Ascending aorta (tissue), 2 donors: ENCODE measurements at places on chromosomes 6 and 20.

GRCh38 chr20:16666272-16666671 is 63.6 kb upstream of the SNRPB2 start:
- H3K27ac ChIP-seq, result no peak overlapping the region
- DNase-seq, result no peak
- no peaks in the 10 kb centered on the region for H3K4me1 ChIP-seq
- H3K36me3 ChIP-seq, result no peaks in the 10 kb centered on the region

DNA sequence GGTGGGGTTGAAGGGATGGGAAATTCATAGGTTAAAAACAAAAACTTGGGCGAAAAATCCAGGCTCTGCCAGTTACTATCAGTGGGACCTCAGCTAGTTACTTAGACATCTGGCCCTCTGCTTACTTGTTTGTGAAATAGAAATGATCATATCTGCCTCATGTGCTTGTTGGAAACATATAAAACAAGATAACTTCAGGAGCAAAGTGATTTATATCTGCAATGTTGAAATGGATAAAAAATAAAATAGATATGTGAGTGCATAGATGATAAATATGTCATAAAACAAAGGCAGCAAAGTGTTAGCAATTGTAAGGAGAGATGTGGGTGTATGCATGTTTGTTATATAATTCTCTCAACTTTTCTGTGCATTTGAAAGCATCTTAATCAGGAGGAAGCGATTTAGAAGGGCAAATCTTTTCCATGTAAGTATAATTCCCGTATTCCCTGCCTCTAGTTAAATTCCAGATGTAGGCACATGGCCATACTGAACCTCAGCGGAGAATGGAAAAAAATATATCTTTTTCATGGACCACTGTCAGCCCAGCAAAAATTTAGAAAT is 579.0 kb upstream of the FLRT3 start:
- no peaks in the 10 kb centered on the region for H3K36me3 ChIP-seq
- DNase-seq, result no peak
- H3K27me3 ChIP-seq, result no peaks in the 10 kb centered on the region
- H3K27ac ChIP-seq, result no peak overlapping the region
- H3K4me1 ChIP-seq, result no peaks in the 10 kb centered on the region

DNA sequence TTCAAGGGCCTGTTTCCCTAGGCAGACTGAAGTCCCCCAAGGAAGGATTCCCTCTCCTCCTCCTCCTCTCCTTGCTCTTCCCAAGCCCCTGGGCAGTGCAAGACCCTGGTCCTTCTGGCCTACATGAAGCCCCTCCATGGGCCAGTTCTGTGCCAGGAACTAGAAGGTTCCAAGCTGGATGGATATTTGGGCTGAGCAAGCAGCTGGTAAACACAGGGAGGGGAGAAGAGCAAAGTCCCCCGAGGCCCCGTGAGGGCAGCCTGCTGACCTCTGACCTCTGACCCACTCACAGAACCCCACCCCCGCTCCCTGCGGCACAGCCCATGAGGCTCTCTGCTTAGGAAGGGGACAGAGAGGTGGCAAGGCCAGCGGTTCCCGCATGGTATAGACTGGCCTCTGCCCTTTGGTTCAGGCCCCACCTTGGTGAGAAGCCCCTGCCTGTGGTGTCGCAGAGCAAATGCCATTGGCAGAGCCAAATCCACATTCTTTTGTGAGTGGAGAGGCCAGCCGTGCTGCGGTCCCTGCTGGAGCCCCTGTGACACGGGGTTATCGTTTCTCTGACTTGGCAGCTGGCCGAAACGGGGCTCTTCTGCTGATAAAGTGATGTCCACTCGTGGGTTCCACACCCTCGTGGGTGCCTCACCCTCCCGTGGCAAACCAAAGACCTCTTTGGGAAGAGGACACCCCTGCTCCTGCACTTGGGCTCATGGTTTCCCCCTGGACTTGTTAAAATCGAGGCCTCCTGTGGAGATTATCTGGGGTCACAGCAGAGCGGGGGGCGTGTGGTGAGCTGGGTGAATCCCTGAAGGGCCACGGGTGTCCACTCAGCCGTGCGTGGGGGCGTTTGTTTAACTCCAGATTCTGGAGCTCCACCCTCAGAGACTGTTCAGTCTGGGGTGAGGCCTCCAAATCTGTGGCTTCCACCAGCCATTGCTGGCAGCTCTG is 2.1 kb upstream of the CHRNA4 start:
- H3K4me1 ChIP-seq, result no peaks in the 10 kb centered on the region
- peaks cover 14% of the 10 kb centered on the region for H3K27me3 ChIP-seq

DNA sequence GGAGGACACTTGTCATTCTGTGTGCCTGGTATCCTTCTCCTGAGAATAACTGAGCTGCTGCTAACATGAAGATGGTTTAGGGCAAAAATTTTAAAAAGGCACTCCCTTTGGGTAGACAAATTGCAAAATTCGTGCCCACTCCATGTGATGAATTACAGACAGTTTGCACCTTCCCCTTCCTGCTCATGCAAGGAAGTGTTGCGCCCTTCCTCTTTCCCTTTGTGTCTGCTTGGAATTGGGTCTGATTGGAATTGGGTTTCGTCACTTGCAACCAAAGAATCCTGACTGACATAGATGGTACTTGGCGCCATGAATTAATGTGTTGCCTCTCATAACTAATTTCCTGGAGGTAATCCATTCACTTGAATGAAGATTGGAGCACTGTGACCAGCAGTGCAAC is 62.3 kb upstream of the SHLD1 start:
- H3K36me3 ChIP-seq, result no peaks in the 10 kb centered on the region
- no peak overlapping the region for H3K27ac ChIP-seq

DNA sequence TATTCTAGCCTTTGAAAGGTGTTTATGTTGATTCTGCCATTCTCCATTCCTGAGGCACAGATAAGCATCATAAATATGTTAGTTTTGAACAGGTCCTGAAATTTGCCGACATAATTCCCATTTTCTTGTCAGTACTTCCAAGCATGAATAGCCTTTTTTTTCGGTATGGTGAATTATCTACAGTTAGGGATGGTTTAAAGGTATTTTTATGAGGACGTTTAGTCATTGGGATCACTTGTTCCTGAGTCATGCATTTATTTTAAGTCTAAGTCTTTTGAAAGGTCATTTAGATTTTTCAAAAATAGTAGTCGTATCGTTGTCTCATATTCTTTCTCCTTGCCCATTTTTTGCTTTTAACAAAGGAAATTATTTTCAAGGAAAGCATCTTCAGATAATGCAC is 98.7 kb downstream of the PHACTR3 start:
- H3K36me3 ChIP-seq, result no peaks in the 10 kb centered on the region
- no peaks in the 10 kb centered on the region for H3K4me1 ChIP-seq
- no peaks in the 10 kb centered on the region for H3K27me3 ChIP-seq
- no peak overlapping the region for H3K4me3 ChIP-seq

DNA sequence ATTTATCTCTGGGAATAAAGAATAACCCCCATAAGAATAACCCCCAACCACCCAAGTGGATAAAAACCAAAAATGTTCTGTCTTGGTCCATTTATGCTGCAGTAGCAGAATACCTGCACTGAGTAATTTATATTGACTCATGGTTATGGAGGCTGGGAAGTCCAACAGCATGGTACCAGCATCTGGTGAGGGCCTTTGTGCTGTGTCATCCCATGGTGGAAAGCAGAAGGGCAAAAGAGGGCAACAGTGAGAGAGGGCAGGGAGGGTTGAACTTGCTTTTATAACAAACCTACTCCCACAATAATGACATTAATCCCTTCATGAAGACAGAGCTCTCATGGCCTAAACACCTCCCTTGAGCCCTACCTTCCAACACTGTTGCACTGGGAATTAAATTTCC is 133.7 kb downstream of the ERMARD start:
- H3K36me3 ChIP-seq, result no peaks in the 10 kb centered on the region
- H3K27me3 ChIP-seq, result no peaks in the 10 kb centered on the region
- H3K4me1 ChIP-seq, result no peaks in the 10 kb centered on the region
- DNase-seq, result no peak
- no peak overlapping the region for H3K4me3 ChIP-seq

DNA sequence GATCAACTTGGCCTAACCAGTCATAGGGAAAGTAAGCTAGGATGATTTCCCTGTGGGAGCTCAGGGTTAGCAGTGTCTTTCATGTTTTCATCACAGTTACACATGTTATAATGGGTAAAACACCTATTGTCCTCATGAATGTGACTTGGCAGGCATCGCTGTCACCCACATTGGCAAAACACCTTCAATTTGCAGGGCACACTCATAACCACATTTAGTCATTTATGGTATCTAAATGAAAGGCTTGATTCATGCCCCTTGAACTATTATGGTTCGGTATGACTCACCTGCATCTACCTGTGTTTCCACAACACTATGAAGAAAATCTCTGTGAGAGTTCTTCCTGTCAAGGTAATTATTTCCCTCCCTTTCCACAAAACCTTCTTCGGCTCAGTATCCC is 49.2 kb downstream of the FRK start:
- no peaks in the 10 kb centered on the region for H3K27me3 ChIP-seq
- no peak for DNase-seq
- H3K27ac ChIP-seq, result no peak overlapping the region
- peak overlapping the region; percentile 9 for H3K4me3 ChIP-seq

DNA sequence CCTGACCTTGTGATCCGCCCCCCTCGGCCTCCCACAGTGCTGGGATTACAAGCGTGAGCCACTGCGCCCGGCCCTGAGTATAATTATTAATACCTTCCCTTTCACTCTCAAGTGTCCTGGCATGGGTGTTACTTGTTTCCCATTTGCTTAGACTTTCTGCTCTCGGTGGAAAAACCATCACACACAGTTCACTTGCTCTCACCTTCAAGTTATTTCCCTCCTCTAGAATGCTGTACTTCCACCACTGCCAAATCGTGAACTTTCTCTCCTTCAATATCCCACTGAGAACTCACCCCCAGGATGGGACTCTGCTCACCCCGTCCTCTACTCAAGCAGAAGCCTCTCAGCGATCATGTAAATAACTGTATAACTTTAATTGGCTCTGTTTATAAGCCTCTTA is 4.6 kb upstream of the HIVEP1 start:
- H3K4me1 ChIP-seq, result peaks cover 6% of the 10 kb centered on the region
- H3K27ac ChIP-seq, result no peak overlapping the region
- no peaks in the 10 kb centered on the region for H3K36me3 ChIP-seq

DNA sequence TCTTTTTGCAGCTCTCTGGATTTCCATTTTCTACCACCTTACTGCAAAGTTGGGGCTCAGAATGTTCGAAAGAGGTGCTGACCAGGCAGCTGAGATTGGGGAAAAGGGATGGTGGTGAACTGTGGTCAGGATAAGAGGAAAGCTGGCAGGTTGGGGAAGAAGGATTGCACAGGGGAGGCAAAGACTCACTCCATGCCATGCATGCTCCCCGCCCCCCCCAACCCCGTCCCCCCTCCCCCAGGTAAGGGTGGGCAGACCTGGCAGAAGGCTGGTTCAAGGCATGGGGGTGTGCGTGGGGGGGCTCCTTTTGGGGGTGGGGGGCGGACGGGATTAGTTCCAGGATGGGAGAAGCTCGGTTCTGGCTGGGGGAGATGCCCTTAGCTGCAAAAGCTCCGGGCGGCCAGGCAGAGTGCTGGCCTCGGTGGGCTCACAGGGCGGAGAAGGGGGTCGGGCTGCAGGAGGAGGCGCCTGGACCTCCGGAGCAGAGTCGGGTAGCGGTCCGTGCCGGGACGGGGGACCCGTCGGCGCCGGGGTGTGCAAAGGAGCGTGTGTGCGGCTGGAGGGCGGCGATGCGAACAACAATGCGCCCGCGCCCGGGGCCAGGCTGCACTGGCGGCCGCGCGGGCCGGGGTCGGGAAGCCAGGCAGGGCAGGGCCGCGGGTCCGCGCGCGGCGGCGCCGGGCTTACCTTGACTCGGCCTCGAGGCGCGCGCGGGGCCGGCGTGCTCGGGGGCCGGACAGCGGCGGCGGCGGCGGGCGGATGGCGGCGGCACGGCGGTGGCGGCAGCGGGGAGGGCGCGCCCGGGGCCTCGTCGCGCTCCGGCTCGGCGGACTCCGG is 880 bp downstream of the ADNP start:
- H3K27me3 ChIP-seq, result no peaks in the 10 kb centered on the region
- peak overlapping the region; percentile 98 for H3K4me3 ChIP-seq
- DNase-seq, result peak; percentile 66
- peak overlapping the region; percentile 99 for H3K27ac ChIP-seq
- H3K36me3 ChIP-seq, result peaks cover 12% of the 10 kb centered on the region
- peaks cover 17% of the 10 kb centered on the region for H3K4me1 ChIP-seq

DNA sequence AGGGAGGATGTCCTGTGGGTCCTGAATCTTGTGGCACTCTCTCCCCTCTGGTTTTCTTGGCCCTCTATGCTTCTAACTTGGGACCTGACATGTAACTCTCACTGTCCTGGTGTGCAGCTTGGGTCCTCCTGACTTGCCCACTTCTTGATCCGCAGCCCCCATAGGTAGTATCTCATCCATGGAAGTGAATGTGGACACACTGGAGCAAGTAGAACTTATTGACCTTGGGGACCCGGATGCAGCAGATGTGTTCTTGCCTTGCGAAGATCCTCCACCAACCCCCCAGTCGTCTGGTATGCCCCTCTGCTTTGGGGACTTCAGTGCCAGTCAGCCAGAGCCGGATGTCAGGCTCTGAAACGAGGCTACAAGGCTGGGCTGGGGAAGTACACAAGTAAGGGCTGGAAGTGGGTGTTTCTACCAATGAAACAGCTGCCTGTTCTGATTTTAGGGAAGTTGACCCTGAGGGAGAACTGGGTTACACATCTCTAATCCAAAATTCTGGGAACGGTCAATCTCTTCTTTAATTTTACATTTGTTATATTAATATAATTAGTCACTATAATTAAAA is 641 bp downstream of the DBNDD2 start:
- no peak for DNase-seq
- peak overlapping the region; percentile 98 for H3K4me3 ChIP-seq
- peaks cover 20% of the 10 kb centered on the region for H3K4me1 ChIP-seq
- peaks cover 38% of the 10 kb centered on the region for H3K36me3 ChIP-seq

- DNase-seq, result no peak
- H3K4me1 ChIP-seq, result peaks cover 15% of the 10 kb centered on the region
- H3K36me3 ChIP-seq, result peaks cover 1% of the 10 kb centered on the region
- H3K4me3 ChIP-seq, result peak overlapping the region; percentile 32
- peak overlapping the region; percentile 69 for H3K27ac ChIP-seq
- no peaks in the 10 kb centered on the region for H3K27me3 ChIP-seq
Observed at GRCh38 chr6:168464546-168464945, 23.6 kb downstream of the SMOC2 start.

GRCh38 chr6:138498629-138499302 is 528 bp downstream of the NHSL1 start:
- H3K27me3 ChIP-seq, result no peaks in the 10 kb centered on the region
- no peak for DNase-seq
- no peaks in the 10 kb centered on the region for H3K4me1 ChIP-seq
- H3K36me3 ChIP-seq, result no peaks in the 10 kb centered on the region

- H3K27ac ChIP-seq, result no peak overlapping the region
- no peaks in the 10 kb centered on the region for H3K4me1 ChIP-seq
- no peak overlapping the region for H3K4me3 ChIP-seq
- no peaks in the 10 kb centered on the region for H3K36me3 ChIP-seq
- H3K27me3 ChIP-seq, result no peaks in the 10 kb centered on the region
Observed at GRCh38 chr6:71454056-71454455, 165.4 kb downstream of the OGFRL1 start.
